Ovary (tissue), 10 donors: ENCODE measurements at places on chromosomes 3 and 15.

DNA sequence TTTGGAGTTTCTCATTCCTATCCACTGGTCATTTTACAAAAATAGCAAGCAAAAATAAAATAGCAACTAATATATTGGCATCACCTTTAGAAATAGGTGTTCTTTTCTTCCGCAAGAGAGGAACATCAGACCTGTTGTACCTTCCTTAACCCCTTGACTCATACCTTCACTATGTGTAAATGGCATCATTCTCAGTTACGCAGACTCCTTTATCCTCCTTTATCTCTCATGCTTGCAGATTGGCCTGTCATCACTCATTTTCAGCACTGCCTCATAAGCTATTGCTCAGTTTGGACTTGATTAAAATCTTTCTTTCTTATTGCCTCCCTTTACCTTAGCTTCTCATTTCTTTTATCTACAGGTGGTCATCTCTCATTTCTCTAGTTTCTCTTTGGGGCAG lies 21.4 kb downstream of the ARHGEF26 start:
- H3K27ac ChIP-seq, result no peak overlapping the region
- H3K4me1 ChIP-seq, result no peaks in the 10 kb centered on the region
- H3K36me3 ChIP-seq, result no peaks in the 10 kb centered on the region
- H3K27me3 ChIP-seq, result no peaks in the 10 kb centered on the region
- no peak for DNase-seq

DNA sequence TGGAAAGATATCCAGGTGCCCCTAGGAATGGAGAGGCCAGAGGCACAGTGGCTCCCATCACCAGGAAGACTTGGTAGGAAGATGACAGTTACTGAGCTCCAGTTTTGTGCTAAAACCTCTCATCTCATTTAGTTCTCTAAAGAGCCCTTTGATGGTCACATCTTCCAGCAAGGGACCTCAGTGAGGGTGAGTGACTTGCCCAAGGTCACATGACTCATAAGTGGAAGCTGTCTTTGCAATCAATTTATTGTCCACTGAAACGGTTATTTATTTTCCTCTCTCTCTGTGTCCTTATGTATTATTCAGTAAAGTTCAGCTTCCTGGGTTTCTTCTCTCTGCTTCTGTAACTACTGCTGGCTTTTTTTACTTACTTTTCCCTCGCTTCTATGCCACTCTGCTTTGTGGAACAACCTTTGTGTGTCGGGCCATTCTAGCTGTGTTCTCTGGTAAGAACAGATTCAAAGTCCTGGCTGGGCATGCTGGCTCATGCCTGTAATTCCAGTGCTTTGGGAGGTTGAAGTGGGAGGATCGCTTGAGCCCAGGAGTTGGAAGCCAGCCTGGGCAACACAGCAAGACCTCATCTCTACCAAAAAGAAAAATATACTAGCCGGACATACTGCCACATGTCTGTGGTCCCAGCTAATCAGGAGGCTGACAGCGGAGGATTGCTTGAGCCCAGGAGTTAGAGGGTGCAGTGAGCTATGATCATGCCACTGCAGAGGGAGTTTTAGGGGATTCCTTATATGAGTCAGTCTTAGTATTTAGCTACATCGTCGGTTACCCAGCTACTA lies 55.9 kb downstream of the PDIA5 start:
- no peak overlapping the region for H3K27ac ChIP-seq
- no peaks in the 10 kb centered on the region for H3K36me3 ChIP-seq
- no peaks in the 10 kb centered on the region for H3K4me1 ChIP-seq
- H3K27me3 ChIP-seq, result no peaks in the 10 kb centered on the region
- DNase-seq, result no peak

DNA sequence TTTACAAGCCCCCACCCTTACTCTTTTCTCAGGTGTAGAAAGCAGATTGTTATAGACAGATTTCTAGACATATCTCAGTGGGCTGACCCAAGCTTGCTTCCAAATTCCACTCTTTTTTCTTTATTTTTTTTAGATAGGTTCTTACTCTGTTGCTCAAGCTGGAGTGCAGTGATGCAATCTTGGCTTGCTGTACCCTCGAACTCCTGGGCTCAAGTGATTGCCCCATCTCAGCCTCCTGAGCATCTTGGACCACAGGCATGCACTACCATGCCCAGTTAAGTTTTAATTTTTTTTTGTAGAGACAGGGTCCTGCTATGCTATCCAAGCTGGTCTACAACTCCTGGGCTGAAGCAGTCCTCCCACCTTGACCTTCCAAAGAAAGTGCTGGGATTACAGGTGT lies 53.5 kb upstream of the ADAMTS9 start:
- H3K4me3 ChIP-seq, result no peak overlapping the region
- peaks cover 29% of the 10 kb centered on the region for H3K4me1 ChIP-seq
- no peaks in the 10 kb centered on the region for H3K36me3 ChIP-seq

DNA sequence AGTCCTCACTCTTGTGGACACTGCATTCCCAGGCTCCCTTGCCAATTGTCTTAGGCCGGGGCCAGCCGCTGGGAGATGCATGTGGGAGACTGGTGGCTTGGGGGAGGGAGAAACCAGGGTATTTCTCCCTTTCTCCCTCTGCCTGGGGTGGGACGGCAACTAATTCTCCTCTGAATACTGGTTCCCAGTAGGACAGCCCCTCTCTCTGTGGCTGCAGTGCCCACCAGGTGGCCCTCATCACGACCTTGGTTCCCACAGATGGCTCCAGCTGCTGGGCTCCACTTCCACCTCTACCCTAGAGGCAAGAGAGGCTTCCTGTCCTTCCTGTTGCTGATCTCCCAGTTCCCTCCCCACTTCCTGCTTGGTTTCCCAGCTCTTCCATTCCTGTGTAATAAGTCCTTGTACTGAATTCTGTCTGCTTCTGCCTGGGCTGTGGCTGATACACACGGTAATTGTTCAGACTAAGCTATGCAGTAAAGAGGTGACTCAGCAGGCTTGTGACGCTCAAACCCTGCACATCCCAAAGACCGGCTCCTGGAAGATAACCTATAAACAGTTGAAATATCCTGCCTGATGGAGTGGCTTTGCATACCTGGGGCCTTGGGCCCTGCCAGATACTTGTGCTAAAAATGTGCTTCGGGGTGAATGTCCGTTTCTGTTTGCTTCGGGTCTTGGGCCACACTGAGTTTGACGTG lies 20.4 kb upstream of the COPG1 start:
- H3K27ac ChIP-seq, result no peak overlapping the region
- H3K27me3 ChIP-seq, result no peaks in the 10 kb centered on the region
- peaks cover 13% of the 10 kb centered on the region for H3K4me1 ChIP-seq
- no peak overlapping the region for H3K4me3 ChIP-seq
- H3K36me3 ChIP-seq, result no peaks in the 10 kb centered on the region
- no peak for DNase-seq

DNA sequence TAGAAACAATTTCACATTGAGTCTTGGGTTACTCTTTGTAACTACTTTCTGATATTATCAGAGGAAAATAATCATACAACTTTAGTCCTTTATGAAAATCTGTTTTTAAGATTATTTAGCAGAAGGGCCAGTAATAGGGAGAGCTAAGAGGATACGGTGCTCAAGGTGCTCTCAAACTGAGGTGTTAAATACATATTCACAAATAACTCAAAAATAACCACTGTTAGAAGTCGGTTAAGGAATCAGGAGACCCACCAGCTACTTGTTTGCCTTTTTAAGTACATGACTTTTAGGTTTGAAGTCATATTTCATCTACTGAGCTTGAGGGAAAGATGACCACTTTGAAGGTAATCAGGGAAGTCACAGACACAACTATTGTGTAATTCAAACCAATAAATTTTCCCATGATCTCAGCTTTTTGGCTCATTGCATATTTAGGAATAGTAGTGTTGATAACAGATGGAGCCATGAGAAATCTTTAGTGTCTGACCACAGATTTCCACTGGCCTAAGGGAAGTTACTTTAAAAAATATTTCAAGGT lies 1.4 kb upstream of the RSRC1 start:
- H3K27ac ChIP-seq, result no peak overlapping the region
- DNase-seq, result no peak
- no peak overlapping the region for H3K4me3 ChIP-seq
- H3K27me3 ChIP-seq, result peaks cover 7% of the 10 kb centered on the region

DNA sequence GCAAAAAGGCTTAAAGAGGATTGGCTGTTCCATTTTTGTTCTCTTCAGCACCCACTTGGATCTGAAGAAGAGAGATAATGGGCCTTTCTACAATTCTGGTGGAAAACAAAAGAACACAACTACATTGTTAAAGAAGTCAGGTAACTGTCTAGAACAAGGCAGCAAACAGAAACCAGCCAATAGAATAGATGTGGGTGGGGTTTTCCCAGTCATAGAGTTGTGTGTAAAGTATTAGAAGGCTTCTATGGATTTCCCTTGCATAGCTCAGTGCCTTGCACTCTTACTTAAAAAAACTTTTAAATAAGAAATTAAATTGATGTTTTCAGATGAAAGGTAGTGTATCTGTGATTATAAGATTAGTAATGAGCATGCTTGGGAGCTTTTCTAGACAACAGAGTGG lies 462.7 kb upstream of the ATP11B start:
- DNase-seq, result no peak
- no peak overlapping the region for H3K27ac ChIP-seq
- no peaks in the 10 kb centered on the region for H3K36me3 ChIP-seq
- H3K4me1 ChIP-seq, result no peaks in the 10 kb centered on the region
- H3K27me3 ChIP-seq, result no peaks in the 10 kb centered on the region
- H3K4me3 ChIP-seq, result no peak overlapping the region

- H3K36me3 ChIP-seq, result no peaks in the 10 kb centered on the region
- H3K27ac ChIP-seq, result no peak overlapping the region
- no peaks in the 10 kb centered on the region for H3K4me1 ChIP-seq
- no peaks in the 10 kb centered on the region for H3K27me3 ChIP-seq
- DNase-seq, result no peak
Observed at GRCh38 chr3:136114421-136114820, 81.7 kb downstream of the MSL2 start.

DNA sequence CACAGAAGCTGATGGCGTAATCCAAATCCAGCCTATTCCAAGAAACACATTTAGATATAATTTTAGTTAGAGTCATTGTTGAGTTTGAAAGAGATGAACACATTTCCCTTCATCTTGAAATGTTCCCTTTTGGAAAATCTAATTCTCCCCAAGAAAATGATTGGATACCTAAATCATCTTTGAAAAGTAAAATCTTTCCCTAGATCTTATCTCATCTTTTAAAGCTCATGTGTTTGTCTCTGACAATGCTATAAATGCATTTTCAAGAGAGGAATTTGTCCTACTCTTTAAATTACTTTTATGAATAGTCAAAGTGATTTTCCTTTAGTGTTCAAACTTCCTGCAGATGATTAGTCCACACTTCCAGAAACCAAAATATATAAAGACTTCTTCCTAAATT lies 82.6 kb upstream of the CNTN6 start:
- no peaks in the 10 kb centered on the region for H3K4me1 ChIP-seq
- no peak overlapping the region for H3K4me3 ChIP-seq
- H3K36me3 ChIP-seq, result no peaks in the 10 kb centered on the region
- no peaks in the 10 kb centered on the region for H3K27me3 ChIP-seq

GRCh38 chr3:32595323-32595722 lies 24.7 kb upstream of the DYNC1LI1 start:
- no peak overlapping the region for H3K27ac ChIP-seq
- no peaks in the 10 kb centered on the region for H3K27me3 ChIP-seq
- no peaks in the 10 kb centered on the region for H3K4me1 ChIP-seq
- no peak overlapping the region for H3K4me3 ChIP-seq

DNA sequence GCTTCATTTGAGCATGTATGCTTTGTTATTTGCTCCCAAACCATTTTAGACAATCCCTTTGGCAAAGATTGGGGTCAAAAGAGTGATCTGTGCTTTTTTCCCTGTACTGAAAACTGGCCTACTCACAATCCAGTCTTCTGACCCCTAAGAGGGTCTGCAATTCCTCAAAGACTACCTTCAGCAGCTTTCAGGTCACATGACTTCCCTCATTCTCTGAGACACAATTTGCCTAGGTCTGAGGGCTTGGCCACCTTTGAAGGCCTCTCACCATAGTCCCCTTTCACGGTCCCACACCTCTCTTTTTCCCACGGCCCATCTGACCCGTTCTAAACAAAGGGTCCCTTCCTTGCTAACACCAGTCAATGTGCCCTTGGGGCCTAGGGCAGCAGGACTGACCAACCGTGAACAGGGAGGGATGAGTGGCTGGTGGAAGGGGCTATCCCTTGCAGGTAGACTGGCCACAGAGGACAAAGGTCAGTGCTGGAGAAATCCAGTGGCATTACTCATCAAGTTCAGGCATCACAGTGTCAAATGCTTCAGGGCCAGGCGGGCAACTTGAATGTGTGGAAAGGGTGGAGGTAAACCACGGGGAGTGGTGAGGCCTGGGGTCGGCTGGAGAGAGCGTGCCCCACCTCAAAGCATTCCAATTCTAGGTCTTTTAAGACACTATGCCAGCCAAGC lies 10.8 kb downstream of the RASL12 start:
- H3K27ac ChIP-seq, result no peak overlapping the region
- no peaks in the 10 kb centered on the region for H3K27me3 ChIP-seq
- H3K36me3 ChIP-seq, result no peaks in the 10 kb centered on the region
- no peaks in the 10 kb centered on the region for H3K4me1 ChIP-seq
- H3K4me3 ChIP-seq, result no peak overlapping the region

- no peak for DNase-seq
- H3K4me1 ChIP-seq, result peaks cover 3% of the 10 kb centered on the region
- H3K4me3 ChIP-seq, result no peak overlapping the region
- H3K27me3 ChIP-seq, result no peaks in the 10 kb centered on the region
Observed at GRCh38 chr15:48974882-48975281, 11.2 kb upstream of the SHC4 start.

DNA sequence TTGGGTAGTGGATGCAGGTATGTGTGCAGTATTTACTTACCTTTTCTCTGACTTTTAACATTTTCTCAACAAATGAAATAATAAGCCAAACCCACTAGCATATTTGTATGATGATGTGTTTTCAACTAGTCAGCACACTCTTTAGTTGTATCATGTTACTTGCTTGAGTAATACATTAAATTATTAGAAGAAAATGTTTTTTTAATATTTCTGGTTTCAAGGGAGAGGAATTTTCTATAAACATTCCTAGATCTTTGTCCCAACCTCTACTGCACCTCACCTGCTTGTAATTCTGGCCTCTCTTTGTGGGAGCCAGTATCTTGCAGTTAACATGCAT lies 161.8 kb upstream of the CBLB start:
- H3K27me3 ChIP-seq, result no peaks in the 10 kb centered on the region
- no peak overlapping the region for H3K4me3 ChIP-seq
- DNase-seq, result no peak

- H3K4me1 ChIP-seq, result peaks cover 7% of the 10 kb centered on the region
- H3K27ac ChIP-seq, result peak overlapping the region; percentile 82
- no peaks in the 10 kb centered on the region for H3K36me3 ChIP-seq
Observed at GRCh38 chr15:85380812-85381642, 624 bp downstream of the AKAP13 start.

- H3K27me3 ChIP-seq, result no peaks in the 10 kb centered on the region
- no peak for DNase-seq
- H3K4me3 ChIP-seq, result no peak overlapping the region
- H3K4me1 ChIP-seq, result peaks cover 2% of the 10 kb centered on the region
- no peak overlapping the region for H3K27ac ChIP-seq
Observed at GRCh38 chr3:64152086-64152485, 73.2 kb downstream of the PRICKLE2 start.
